H7 (cell line): ENCODE measurements at places on chromosomes 2 and 18. TPM values are rescaled to one million over a fixed set of nuclear protein-coding genes. Genes with fewer than 3 reads are reported as not detected.

Gene KCNF1
- total RNA-seq: 3.0 and 5.4 TPM in 2 replicates

Gene MC2R
- not detected in 2 replicates for total RNA-seq

Gene NOSTRIN
- not detected in 2 replicates for total RNA-seq

Gene LYPD6
- total RNA-seq: 2.9 and 3.0 TPM in 2 replicates

Gene ANKRD29
- 2.9 and 3.0 TPM in 2 replicates for total RNA-seq

Gene TBR1
- under 0.01 and 0.37 TPM in 2 replicates for total RNA-seq

Gene VWA3B
- 1.0 TPM in 1 of 2 replicates, not detected in the other for total RNA-seq

Gene SEMA4F
- total RNA-seq: 1.1 and 1.3 TPM in 2 replicates

Gene CDKL4
- total RNA-seq: 0.41 TPM in 1 of 2 replicates, not detected in the other

Gene PFN4
- total RNA-seq: not detected in 2 replicates

Gene ARHGEF33
- total RNA-seq: not detected in 2 replicates

Gene C2orf81
- 0.83 and 1.6 TPM in 2 replicates for total RNA-seq

Gene TEKT4
- total RNA-seq: not detected in 2 replicates

Gene SKOR2
- 0.07 and 0.15 TPM in 2 replicates for total RNA-seq

Gene NYAP2
- total RNA-seq: not detected in 2 replicates

Gene PLEK
- not detected in 2 replicates for total RNA-seq

Gene BOLL
- total RNA-seq: 0.24 TPM in 1 of 2 replicates, not detected in the other

Gene TMEM127
- total RNA-seq: 13.4 and 13.8 TPM in 2 replicates

Gene REG1B
- not detected in 2 replicates for total RNA-seq

Gene SP100
- total RNA-seq: 0.15 TPM in 1 of 2 replicates, not detected in the other

Gene INHA
- 1.8 and 6.5 TPM in 2 replicates for total RNA-seq

Gene IL36RN
- total RNA-seq: not detected in 2 replicates

Gene EDAR
- 0.03 and 0.11 TPM in 2 replicates for total RNA-seq

Gene HOXD13
- total RNA-seq: 0.07 TPM in 1 of 2 replicates, not detected in the other

Gene PROC
- total RNA-seq: 0.31 TPM in 1 of 2 replicates, not detected in the other

Gene CCDC148
- 0.07 and 0.48 TPM in 2 replicates for total RNA-seq

Gene ZC3H8
- total RNA-seq: 2.1 and 5.9 TPM in 2 replicates

Gene CPLX4
- total RNA-seq: not detected in 2 replicates

Gene CYTIP
- total RNA-seq: 0.87 TPM in 1 of 2 replicates, not detected in the other

Gene KLHL14
- total RNA-seq: 2.5 and 7.4 TPM in 2 replicates

Gene MARCHF4
- 0.38 and 0.55 TPM in 2 replicates for total RNA-seq

Gene HOXD3
- not detected in 2 replicates for total RNA-seq

Gene IL37
- 0.62 and 1.00 TPM in 2 replicates for total RNA-seq

Gene CELF4
- total RNA-seq: 2.9 and 3.7 TPM in 2 replicates

Gene SCYGR8
- not detected in 2 replicates for total RNA-seq

Gene CLEC4F
- total RNA-seq: not detected in 2 replicates

Gene AGXT
- total RNA-seq: not detected in 2 replicates

Gene SH3BP4
- 45.8 and 61.4 TPM in 2 replicates for total RNA-seq

Gene SERPINB4
- total RNA-seq: not detected in 2 replicates

Gene RBM43
- 0.59 and 4.1 TPM in 2 replicates for total RNA-seq

Gene CENPA
- 34.0 and 38.2 TPM in 2 replicates for total RNA-seq
